ENCODE measurements at places on chromosomes 1 and 21.

DNA sequence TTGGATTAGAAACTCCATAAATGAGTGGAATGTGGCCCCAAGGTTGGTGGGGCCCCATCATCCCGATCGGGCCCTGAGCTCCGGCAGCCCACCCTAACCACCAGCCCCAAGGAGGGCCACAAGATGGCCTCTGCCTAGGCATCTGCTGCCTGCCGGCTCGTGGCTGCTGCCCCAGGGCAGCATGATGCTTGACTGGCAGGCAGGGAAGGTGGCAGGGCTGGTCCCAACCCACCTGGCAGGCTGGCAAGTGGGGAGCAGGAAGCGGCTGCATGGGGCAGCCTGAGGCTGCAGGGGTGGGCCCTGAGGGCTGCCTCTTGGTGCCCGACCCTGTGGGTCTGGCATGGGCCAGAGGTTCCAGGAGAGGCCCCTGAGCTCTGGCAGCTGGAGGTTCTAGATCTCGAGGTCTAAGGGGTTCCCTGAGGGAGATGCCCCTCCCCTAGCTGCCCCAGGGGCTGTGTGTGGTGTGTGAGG is 760 bp upstream of the GJC2 start:
- no peak for DNase-seq

DNA sequence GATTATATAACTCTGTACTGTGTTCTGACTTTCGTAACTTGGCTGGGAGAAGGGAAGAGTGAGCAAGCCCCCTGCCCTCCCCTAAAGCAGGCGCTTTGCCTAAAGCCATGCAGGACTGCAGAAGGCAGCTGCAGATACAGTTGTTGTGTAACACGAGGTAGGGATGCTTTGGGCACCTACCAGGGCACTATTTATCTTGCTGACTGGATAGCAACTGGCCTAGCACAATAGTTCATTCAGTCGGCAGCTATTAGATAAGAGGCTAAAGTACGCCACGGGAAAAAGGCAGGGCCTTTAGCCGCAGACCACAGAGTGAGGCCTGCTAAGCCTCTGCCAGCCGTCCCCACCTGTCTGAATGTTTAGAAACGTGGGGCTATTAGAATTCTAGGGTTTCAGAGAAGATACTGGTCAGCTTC is 80.9 kb downstream of the TTC3 start:
- DNase-seq: no peak

GRCh38 chr1:160117709-160118183 is 2.2 kb downstream of the ATP1A2 start:
- DNase-seq: no peak

DNA sequence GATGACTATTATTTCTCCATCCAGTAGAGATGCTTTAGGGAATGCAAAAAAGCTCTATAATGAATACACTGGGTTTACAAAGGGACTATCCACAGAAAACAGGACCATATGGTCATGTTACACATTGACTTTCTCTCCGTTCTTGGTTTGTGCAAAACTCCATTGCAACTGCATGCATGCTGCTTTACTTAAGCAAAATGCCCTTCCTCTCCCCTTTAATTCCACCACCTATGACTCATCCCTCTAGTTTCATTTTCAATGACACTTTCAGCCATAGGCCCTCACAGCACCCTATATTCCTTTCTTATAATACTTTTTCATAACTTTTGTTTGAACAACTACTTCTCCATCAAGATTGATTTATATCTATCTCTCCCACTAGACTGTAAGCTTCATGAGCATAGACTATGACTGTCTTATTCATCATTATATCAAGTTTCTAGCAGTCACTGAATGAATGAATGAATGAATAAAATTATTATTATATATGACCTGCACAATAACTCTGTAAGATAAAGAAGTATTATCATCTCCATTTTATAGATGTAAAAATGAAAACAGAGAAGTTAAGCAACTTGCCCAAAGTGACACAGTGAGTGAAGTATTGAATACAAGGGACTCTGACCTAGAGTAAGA is 248.9 kb downstream of the PLPP3 start:
- no peak for DNase-seq

DNA sequence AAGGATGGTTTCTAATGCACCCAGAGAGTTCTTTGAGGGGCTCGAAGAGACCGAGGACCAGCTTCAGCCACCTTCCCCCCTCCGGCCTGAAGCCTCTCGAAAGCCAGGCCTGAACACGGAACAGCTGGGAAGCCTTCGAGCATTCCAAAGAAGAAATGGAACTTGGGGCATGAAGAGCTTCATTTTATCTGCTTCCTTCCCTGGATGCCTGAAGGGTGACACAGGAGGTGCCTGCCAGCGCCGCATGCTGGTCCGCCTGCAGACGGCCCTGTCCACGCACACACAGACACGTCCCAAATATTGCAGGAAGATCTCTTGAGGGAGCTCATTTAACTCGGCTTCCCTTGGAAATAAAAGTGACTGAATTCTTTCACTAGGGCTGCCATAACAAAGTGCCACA is 73.7 kb downstream of the TOMM20 start:
- no peak for DNase-seq

DNA sequence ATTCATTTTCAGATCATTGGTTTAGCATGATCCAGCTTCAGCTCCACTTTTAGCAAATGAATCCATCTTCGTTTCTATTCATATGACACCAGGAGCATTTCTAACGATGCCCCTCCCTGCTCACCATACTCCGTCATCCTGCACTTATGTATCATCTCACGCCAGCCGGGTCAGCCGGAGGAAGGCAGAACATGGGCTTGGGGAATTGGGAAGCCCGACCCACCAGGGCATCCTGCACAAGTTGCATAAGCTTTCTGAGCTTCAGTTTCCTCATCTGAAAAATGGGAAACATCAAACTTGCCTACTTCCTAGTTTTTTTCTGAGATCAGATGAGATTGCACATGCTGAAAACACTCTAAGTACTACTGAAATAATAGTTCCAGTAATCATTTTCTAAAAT is 194.7 kb downstream of the AK5 start:
- DNase-seq: no peak

DNA sequence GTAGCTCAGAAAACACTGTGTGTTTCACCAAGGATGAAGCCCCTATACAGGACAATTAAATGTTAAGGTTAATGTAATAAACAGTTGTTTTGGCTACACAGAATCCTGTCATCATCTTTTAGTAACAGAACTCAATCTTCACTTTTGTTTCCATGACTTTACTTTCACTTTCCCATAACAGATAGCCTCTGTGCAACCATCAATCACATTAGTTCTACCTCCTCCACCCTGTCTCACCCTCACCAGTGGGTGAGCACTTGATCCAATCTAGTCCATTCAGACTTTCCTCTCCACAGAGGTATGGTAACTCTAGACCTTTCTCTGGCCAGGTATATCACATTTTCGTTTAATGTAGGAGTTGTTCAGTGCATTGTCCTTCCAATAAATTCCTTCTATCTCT is 1018.5 kb downstream of the ADGRL2 start:
- DNase-seq: no peak

- DNase-seq: no peak
Measured at GRCh38 chr1:243645281-243645680, 204.8 kb downstream of the AKT3 start.

DNA sequence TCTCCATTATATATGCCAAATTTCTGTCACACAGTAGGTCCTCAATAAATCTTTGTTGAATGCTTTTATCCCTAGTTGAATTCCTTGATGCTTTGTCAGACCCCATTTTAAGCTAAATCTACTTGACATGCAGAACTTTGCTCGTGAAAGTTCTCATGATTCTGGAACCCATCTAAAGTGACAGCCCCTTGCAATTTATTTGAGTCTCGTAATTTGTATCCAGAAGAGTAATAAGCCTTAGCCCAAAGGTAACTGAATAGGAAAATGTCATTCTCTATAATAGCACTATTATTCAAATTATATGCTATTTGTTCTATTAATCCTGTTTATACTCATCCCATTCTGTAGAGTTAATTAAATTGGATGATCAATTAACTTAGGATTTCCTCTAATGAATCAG is 466.6 kb upstream of the OLFM3 start:
- no peak for DNase-seq

DNA sequence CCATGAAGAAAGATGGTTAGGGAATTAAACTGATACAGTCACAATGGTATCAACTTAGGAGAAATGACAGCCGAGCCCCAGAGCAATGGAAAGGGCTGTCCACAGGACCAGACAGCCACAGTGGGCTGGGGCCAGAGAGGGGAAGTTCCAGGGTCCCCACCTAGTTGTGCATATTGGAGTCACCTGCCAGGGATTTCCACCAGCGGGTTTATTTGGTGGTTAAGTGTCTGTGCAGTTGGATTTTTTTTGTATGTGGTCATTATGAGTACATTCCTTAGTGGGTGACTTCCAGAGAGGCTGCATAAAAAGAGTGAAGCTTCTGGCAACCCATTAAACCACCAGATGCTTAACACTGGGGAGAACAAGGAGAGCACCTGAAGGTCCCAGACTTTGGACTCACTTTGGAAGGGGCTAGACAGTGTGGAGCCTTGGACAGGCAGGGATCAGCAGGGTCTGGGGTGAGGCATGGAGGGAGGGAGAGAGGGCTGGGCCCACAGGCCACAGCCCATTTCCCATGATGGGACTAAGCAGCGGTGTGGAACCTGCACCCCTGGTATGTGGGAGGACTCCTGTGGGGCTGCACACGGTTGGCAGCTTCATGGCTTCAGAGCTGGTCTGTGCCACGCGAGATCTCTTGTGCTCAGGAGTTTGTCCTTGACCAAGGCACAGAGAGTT is 7.8 kb upstream of the PTTG1IP start:
- DNase-seq: no peak

GRCh38 chr1:198829944-198830343 is 191.1 kb downstream of the PTPRC start:
- no peak for DNase-seq

GRCh38 chr1:56377431-56377830 is 201.9 kb downstream of the PLPP3 start:
- DNase-seq: no peak

GRCh38 chr1:155169541-155169940 is 3.6 kb downstream of the KRTCAP2 start:
- no peak for DNase-seq

GRCh38 chr1:245036102-245036501 is 118.7 kb upstream of the KIF26B start:
- no peak for DNase-seq

- no peak for DNase-seq
Measured at GRCh38 chr1:18429654-18430053, 51.1 kb upstream of the KLHDC7A start.

DNA sequence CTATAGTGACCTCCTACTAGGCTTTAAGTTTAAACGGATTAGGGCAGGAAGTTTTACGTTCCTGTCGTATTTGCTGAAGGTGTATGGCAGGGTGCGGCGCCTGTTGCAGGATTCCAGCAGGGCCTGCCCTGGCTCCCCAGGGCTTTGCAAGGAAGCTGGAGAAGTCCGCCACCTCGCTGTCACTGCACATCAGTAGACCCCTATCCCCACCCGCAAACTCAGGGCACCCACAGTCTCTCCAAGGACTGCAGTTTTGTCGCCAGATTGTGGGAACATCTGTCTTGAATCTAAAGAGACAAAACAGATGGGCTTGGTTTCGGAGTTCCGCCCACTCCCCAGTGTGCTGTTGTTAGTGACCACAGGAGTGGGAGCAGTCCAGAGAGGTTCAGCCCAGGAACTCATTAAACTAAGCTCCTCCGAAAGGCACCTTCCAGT is 110.8 kb downstream of the CDC7 start:
- DNase-seq: no peak

- DNase-seq: no peak
Measured at GRCh38 chr1:26477446-26478152, 5.4 kb downstream of the HMGN2 start.

GRCh38 chr1:205701891-205702290 is 21.6 kb upstream of the SLC45A3 start:
- peak; percentile 32 for DNase-seq

DNA sequence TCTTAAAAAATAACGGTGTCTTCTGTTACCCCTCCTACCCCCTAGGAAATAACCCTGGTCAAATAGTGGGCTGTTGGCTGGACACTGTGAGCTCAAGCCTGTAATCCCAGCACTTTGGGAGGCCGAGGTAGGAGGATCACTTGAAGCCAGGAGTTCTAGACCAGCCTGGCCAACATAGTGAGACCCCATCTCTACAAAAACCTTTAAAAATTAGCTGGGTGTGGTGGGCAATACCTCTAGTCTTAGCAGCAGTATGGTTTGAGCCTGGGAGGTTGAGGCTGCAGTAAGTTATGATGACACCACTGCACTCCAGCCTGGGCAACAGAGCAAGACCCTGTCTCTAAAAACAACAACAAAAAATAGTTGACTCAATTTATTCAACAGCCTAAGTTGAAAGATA is 453.7 kb downstream of the SIPA1L2 start:
- no peak for DNase-seq

GRCh38 chr1:162984699-162985098 is 84.5 kb upstream of the RGS4 start:
- DNase-seq: no peak

DNA sequence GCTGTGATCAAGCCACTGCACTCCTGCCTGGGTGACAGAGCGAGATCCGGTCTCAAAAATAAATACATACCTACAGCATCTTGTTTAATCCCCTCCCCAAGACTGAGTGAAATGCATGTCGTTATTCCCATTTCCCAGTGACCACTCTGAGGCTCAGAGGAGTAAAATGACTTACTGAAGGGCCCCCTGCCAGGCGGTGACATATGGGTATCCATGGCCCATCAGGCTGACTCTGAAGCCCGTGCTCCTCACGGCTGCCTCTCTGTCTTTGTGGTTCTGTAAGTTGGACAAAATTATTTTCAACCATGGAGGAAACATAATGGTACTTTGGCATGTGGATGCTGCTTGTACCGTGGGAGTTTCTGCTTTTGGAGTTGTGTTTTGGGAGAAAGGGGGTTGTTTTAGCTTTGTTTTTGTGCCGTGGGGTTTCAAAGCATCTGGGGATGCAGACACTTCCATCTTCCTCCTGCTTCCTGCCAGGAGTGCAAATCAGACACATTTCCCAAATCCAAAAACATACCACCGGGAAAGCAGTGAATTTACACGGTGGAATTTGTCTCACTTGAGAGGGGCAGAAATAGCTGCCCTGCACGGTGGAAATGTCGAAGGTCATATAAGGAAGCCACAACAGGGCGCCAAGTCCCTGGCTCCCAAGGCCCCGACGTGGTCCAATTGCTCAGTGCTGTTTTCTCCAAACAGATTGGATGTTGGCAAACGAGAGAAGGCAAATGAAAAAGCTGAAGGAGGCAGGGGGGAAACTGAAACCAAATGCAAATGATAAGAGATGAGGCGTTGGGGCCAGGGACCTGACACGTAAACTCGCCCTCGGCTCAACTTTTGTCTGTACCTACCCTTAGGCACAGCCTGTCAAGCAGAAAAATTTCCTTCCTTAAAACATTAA is 17.1 kb upstream of the PINK1 start:
- no peak for DNase-seq

DNA sequence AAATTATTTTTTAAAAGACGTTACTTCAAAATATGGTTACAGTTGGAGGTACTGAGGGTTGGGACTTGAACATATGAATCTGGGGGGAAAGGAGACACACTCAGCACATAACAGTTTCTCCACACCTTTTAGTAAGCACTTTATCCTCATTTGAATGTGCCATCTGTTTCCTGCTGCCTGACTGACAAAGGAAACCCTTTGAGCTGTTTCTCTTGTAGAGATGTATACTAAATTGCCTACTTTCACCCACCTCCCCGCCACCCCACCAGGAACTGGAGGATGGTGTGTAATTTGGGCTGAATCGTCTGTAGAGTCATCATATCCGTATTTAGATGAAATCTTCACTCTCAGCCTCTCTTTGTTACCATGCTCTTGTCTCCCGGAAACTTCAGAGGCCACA is 108.1 kb downstream of the KAZN start:
- DNase-seq: no peak

Data from activated CD8-positive, alpha-beta memory T cell treated with anti-CD3 and anti-CD28 coated beads for 24 hours (primary cell).